ENCODE measurements at places on chromosomes 3 and 15.

DNA sequence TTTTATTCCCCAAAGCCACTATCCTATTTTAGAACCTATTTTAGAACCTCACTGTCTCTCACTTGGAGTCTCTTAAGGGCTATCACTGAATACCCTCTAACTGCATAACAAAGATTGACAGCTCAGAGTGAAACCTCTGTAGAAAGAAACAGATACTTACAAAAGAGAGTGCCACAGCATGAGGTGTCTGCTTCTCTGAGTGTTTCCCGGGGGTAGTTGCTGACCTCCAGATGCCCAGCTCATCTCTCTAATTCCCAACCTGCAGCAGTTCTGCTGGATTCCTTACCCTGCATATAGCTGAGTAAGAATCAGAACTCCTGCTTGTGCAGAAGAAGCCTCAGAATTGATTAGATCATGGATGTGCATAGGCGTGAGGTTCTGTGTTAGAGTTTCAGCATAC, 34.5 kb downstream of the P3H2 start:
- no peak for DNase-seq

- DNase-seq = no peak
These were observed 83.8 kb upstream of the FNDC3B start for GRCh38 chr3:171955598-171955997.

GRCh38 chr3:127858521-127858920, 36.2 kb upstream of the MGLL start:
- no peak for DNase-seq

DNA sequence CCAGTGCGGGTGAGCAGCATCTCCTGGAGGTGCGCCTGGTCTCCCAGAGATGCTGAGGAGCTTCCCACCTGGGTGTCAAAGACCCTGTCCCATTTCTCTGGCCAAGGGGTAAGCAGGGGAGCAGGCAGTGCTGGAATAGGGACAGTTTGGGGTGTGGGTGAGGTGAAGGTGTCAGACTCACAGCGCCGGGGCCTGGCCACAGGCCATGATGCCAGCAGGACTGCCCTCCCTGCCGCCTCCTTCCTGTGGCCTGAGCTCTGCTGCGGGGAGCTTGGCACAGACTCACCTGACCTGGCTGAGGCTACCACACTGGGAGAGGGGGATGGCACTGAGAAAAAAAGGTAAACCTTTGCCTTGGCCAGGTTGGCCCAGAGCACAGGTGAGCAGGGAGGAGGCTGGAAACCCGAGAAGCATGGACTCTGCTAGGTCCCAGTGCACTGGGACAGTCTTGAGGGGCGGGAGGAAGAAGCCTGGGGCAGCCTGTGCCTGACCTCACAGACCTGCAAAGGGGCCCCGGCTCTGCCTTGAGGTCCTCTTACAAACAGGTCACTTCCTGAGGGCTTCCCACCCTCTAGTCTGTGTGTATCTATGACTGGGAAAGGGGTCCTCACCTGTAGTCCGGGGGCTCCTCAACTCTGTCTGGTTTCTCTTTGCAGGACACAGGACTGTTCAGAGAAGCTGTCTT, 28.2 kb downstream of the GRAMD2A start:
- no peak for DNase-seq

GRCh38 chr15:65939901-65940617, 70.8 kb downstream of the RAB11A start:
- DNase-seq = no peak

DNA sequence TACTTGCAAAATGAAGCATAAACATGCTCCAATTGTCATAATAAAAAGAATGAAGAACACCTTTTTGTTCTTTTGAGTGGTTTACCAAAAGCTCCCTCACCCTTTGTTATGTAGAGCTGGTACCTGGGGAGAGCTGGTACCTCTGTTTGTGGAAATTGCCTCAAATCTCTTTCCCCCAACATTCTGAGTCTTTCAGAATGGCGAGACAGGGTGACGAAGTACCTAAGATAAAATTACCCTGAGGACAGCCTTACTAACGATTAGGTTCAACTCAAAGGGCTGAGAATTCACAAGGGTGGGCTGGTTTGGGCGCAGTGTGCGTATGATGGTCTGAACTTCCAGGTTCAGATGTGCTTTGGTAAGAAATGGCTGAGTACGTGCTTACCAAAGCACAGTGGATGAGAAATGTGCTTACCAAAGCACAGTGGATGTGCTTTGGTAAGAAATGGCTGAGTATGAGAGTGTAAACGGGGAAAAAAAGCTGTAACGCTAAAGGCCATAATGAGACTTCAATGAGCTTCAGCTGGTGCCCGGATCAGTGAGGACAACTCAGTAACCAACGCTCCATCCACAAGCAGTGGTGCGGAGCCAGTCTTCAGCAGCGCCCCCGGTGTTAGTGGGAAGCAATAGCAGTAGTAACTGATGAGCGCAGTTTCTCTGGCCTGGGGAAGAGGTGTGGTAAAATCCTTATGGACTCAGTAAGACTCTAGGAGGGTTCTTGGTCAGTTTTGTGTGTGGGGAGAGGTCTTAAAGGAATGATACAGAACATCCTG, 72.3 kb upstream of the LRIG1 start:
- no peak for DNase-seq

GRCh38 chr15:22224241-22224671, 143.9 kb downstream of the OR4M2 start:
- no peak for DNase-seq

GRCh38 chr3:183261151-183261724, 8.2 kb downstream of the B3GNT5 start:
- DNase-seq = no peak

GRCh38 chr3:155428563-155428962, 135.1 kb upstream of the STRIT1 start:
- no peak for DNase-seq

- no peak for DNase-seq
These were observed 40.0 kb downstream of the MYO9A start for GRCh38 chr15:72077950-72078349.

DNA sequence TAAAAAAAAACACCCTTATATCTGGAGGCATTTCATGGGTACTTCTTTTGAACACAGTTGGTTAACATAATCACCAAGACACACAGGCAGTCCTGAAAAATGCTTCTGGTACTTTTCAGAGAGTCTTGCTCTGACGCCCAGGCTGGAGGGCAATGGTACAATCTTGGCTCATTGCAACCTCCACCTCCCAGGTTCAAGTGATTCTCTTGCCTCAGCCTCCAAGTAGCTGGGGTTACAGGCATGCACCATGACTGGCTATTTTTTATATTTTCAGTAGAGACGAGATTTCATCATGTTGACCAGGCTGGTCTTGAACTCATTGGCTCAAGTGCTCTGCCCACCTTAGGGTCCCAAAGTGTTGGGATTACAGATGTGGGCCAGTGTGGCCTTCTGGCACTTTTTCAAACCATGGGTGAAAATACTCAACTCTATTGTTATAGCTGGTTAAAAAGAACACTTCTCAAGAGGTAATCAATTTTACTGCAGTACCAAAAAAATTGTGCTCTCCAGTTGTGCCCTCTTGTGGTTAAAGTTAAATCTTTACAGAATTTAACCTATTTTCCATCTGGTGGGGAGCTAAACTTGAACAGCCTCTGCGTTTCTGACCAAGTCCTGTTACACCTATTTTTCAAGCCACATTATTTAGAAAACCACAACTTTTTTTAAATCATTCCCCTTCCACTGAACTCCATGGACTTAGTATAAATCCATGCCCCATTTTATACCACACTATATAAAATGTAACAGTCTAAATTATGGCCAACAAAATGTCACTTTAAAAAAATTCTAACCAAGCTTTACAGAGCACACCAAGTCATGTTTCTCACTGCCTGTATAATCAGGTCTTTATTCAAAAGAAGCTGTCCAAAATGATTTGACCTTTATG, 1.2 kb upstream of the SNAPC5 start:
- no peak for DNase-seq

- no peak for DNase-seq
These were observed 37.0 kb upstream of the PIK3R4 start for GRCh38 chr3:130783629-130784028.

GRCh38 chr15:69724333-69724732, 271.7 kb downstream of the RPLP1 start:
- no peak for DNase-seq

- DNase-seq = no peak
These were observed 53.0 kb downstream of the CMTM6 start for GRCh38 chr3:32449691-32450090.

GRCh38 chr3:133246773-133247172, 153.1 kb upstream of the BFSP2 start:
- no peak for DNase-seq

DNA sequence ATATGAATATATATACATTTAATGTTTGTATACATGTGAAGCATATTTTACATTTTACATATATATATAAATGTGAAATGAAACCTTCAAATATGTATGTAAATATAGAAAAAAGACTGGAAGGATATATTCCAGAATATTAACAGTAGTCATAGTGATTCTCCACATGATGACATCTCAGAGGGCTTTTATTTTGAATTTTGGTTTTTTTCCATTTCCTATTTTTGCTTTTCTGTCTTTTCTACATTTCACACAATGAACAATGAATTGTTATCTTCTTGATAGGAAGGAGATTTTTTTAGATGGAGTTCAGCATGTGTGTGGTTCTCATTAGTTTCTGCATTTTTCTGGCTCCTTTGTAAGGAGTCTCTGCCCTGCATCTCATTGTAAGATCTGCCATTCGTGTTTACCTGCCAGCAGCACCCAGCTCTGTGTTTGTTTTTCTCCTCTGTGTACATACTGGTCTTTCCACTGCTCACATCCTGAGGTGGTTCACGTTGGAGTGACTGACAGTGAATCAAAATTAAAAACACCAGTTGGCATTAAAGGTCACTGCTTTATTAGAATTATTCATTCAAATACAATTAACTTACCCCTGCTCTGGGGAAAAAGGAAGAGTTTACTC, 425.3 kb upstream of the MDFIC2 start:
- no peak for DNase-seq

DNA sequence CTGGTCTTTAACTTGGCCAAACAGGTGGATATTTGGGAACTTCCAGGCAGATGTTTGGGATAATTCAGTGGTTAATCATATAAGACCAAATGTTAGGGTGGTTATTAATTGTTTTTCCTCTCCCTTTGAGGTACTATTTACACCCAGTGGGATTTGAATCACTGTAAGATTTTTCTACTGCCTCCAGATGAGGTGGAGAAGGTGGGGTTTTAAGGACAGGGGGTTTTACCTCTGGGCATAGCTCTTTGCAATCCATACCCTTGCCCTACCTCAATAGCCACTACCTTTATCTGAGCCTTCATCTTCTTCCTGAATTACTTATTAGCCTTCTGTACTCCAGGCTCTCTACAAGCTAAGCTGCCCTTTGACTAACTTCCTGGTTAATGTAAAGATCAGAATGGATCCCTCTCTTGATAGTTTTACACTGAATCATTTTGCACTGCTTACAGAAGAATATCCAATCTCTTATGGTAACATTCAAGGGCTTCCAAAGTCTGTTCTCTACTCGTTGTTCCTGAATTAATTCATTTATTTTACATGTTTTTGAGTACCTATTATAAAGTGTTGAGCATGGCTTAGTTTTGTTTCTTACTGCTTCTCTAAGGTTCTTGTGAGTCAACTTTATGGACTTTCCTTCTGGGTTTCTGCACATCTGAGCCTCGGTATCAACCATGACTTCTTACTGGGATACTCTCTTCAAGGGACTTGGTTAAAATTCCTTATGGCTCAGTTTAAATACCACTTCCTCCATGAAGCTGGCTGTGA, 331.2 kb upstream of the TBL1XR1 start:
- no peak for DNase-seq

- no peak for DNase-seq
These were observed 627.0 kb upstream of the TBL1XR1 start for GRCh38 chr3:177824190-177824786.

DNA sequence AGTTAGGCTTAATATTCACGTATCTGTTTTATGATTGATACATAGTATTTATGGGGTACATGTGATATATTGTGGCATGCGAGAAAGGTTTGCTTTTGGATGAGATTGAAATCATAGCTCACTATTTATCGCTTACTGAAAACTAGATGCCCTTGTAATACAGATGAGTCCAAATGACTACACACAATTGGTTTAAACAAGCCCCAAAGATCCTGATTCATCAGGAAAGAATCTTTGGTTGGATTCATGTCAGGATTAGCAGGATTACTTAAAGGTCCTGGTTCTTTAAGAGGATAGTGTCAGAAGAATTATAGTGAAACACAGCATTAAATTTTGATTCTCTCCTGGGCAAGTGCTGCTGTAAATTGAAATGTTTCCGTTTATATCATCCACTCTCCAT, 18.6 kb upstream of the AADAC start:
- no peak for DNase-seq

DNA sequence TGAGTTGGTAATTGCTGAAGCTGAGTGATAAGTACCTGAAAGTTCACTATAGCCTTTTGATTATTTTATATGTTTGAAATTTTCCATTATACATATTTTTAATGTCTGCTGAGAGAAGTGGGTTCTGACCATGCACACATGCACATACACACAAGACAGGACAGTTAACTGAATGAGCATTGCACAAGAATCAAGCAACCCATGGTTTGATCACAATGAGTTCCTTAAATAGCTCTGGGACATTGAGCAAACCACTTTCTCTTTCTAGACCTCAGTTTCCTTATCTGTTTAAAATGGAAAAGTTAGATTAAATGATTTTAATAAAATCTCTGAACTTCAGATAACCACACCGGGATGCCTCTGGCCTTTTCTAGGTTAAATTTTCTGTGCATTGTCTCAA, 26.7 kb downstream of the SNTN start:
- DNase-seq = no peak

GRCh38 chr15:55108448-55108847, 88.3 kb downstream of the RSL24D1 start:
- no peak for DNase-seq

- no peak for DNase-seq
These were observed 1.1 kb downstream of the CMTM8 start for GRCh38 chr3:32239307-32240158.

DNA sequence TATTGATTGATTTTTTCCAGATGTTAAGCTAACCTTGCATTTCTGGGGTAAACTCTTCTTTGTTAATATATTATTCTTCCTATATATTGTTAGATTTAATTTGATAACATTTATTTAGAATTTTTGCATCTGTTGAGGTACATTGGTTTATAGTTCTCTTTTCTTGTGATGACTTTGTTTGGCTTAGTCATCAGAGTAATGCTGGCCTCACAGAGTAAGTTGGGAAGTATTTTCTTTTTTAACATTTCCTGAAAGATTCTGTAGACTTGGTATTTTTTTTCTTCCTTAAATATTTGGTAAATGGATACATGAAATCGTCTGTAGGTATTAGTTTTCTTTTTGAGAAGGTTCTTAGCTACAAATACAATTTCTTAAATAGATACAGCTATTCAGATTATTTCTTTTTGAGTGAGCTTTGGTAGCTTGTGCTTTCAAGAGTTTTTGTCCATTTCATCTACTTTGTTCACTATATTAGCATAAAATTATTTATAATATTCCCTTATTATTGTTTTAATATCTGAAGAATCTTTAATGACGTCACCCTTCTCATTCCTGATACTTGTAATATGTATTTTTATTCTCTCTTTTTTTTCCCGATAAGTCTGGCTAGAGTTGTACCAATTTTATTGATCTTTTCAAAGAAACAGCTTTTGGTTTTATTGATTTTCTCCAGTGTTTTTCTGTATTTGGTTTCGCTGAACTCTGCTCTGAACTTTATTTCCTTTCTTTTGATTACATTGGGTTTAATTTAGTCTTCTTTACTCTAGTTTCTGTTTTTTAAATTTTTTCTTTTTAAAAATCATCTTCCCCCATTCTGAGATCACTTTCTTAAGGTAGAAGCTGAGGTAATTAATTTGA, 6.5 kb upstream of the HPS3 start:
- no peak for DNase-seq

- DNase-seq = no peak
These were observed 232.2 kb downstream of the PTPRG start for GRCh38 chr3:61793521-61793920.

- no peak for DNase-seq
These were observed 977.8 kb upstream of the NR2F2 start for GRCh38 chr15:95352631-95353187.
